ENCODE measurements at places on chromosomes 2 and 18.

GRCh38 chr2:166155589-166155988, 27.8 kb upstream of the SCN1A start:
- no peak for DNase-seq

DNA sequence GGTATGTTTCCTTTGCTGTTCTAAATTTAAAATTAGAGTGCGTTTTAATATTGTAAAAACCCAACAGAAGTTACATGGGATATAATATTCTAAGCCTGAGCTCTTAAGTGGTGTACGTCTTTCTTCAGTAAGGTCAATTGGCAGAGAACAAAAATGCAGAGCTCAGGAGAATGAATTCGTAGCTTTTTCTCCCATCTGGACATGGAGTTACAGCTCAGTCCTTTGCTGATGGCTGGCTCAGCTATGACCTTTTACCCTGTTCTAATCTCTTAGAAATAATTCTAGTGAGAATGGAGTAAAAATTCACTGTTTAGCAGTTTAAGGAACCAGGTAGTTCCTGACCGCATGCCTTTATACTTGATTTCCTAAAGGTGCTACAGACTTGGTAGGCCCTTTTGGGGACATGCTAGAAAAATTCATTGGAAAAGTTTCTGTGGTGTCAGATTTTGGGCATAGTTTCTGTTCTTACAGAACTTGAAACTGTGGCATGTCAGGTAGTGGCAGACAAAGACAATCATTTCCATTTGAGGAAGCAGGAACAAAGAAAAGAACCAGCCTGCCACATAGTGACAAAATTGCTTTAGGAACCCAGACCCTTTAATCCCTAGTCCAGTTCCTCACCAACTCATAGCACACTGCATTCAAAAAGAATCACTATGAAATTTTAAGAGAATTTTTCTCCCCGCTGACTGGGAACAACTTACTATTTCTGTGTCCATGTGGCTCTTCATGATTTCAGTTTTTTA, 566.8 kb upstream of the ZNF804A start:
- DNase-seq: no peak

DNA sequence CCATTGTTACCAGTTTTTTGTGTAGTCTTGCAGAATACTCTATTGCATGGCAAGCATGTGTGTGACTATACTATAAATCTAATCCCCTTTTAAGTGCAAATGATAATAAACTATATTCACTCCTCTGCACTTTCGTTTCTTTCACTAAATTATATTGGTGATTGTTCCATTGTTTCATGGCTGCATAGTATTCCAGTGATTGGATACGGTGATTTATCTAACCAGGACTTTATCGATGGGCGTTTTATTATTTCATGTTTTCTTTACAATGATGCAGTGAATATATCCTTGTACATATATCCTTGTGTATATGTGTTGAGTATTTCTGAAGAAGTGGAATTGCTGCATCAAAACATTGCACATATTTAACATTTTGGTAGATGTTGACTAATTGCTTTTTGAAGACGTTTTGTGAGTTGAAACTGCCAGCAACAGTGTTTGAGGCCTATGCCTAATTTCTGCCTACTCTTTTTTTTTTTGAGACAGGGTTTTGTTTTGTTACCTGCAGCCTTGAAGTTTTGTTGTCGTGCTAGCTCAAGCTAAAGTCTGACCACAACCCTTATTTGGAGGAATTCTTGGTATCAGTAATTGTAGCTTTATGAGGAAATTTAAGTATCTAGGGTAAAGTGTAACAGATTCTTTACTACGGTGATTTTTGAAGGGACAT, 2.7 kb downstream of the MIB1 start:
- no peak for DNase-seq

DNA sequence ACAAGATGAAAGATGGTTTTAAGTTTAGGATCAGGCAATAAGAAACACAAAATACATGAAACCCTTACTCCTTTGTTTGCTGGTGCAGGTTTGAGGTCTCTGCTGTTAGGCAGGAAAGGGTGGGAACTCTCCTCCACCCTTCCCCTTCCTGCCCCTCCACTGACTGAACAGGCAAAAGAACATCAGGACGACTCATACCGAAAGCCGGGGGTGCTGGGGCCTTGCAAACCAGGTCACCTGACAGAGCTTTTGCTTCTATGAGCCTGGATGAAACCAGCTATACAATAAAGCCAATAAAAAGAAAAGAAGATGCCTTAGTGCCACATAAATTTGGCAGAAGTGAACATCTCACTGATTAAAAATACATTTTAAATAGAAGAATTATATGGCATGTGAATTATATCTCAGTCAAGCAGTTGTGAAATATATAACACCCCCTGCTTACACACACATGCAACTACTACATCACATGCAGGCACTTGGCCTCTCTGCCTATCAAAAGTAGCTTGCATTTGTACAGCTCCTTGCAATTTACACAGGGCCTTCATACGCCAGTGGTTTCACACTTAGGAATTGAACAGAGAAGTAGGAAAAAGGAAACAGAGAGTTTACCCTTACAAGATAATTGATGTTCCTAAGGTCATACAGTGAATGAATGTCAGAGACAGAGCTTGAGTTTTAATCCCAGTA, 215.1 kb upstream of the TRIB2 start:
- DNase-seq: no peak

DNA sequence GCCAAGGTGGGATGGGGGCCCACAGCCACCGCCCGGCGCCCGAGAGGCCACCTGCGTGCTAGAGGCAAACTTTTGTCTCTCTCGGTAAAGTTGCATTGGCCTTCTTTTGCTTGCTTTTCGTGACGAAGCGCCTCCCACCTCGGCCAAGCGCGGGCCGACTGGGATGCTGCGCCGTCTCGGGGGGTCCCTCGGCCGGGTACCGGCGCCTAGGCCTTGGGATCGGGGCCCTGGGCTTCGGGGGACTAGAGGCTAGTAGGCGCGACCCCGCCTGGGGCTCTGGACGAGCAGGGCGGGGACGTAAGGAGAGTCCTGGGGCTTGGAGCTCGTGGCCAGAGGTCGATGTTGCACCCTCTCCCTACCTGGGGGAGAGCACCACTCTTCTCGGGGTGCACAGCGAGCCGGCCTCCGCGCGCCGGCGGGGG, 545 bp downstream of the GLI2 start:
- no peak for DNase-seq

DNA sequence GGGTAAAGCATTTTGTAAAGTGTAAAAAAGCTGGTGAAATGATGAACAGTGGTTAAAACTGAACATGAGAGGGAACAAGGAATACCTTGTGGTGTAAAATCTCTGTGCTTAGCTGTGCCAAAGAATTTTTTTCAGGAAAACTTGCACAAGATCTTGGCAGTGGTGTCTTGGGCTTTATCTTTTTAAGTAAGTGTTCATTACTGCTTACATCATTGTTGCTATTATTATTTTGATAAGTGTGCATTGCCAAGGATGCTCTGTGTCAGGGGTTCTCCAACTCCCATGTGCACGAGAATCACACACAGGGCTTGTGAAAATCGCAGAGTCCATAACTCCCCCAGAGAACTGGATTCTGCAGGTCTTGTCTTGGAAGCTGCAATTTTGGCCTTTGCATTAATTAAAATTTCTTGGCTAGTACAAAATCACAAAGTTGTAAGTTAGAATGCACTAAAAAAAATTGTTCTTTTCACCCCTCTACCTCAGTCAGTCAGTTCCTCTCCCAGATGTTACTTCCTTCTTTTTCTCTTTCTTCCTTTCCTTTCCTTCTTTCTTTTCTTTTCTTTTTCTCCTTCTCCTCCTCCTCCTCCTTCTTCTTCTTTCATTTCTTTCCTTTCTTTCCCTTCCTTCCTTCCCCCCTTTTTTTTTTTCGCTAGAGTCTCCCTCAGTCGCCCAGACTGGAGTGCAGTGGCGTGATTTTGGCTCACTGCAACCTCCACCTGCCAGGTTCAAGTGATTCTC, 37.8 kb downstream of the GATA6 start:
- no peak for DNase-seq

- no peak for DNase-seq
Measured at GRCh38 chr2:74100254-74101216, 47.2 kb downstream of the BOLA3 start.

DNA sequence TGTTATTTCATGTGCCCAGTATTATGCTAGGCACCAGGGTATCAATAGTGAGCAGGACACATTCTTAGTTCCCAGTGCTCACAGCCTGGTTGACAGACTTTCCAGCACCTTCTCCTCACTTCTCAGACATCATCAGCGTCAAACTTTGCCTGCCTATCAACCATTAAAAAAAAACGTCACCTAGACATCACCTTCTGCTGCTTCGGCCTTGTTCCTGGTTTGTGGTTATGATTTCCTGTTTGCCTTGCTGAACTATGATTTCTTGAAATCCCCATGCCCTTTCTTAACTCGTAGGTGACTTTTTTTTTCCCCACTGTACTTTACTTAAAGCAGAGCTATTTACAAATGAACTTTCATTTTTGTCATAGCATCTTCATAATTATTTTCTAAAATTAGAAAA, 60.4 kb upstream of the NABP1 start:
- DNase-seq: no peak

DNA sequence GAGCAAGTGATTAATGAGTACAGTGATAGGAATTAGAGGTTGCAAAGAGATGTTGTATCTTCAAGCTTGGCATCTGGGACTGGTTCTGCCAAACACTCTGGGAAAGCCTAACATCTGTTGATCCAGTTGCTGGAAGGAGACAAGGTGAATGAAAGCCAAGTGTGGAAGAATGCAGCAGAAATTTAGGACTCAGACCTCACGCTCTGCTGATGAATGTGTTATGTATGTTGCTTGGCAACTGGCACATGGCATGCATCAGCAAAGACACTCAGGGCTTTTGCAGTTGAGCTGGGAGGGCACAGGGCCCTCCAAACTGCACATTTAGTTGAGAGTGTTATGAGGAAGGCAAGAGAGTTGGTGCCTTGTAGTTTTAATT, 105.5 kb downstream of the COLEC12 start:
- no peak for DNase-seq

DNA sequence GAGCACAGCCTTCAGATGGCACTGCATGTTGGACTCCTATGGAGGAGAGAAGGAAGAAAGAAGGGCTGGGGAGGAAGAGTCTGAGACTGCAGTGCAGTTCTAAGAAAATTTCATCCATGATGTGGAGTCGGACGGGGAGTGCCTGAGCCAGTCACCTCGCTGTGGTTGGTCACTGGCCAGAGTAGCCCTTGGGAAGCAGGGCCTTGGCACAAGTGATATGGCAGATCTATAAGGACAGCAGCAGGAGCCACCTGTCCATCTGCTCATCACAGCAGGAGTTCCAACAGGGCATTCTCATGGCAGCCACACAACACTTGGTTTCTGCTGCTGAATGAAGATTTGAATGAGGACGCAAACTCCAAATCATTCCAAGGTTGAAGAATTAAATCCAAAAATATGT, 314.8 kb downstream of the CYP26B1 start:
- no peak for DNase-seq

DNA sequence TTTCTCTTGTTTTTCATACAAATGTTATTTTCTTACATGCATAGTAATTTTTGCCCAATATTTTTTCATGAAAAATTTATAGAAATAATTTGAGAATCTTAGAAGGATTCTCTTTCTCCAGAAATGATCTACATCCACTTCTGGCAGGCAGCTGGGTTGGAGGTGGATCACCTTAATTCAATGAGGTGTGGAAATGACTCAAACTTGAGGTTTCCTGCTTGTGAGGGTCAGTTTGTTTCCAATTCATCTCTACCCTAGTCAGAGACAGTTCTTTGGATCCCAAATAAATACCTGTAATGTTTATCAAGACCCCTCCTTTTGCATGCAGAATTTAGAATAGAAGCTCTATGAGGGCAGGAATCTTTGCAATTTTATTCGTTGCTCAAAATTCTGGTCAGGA, 35.0 kb upstream of the DYNAP start:
- no peak for DNase-seq

- no peak for DNase-seq
Measured at GRCh38 chr2:200962811-200963123, 693 bp downstream of the ORC2 start.

DNA sequence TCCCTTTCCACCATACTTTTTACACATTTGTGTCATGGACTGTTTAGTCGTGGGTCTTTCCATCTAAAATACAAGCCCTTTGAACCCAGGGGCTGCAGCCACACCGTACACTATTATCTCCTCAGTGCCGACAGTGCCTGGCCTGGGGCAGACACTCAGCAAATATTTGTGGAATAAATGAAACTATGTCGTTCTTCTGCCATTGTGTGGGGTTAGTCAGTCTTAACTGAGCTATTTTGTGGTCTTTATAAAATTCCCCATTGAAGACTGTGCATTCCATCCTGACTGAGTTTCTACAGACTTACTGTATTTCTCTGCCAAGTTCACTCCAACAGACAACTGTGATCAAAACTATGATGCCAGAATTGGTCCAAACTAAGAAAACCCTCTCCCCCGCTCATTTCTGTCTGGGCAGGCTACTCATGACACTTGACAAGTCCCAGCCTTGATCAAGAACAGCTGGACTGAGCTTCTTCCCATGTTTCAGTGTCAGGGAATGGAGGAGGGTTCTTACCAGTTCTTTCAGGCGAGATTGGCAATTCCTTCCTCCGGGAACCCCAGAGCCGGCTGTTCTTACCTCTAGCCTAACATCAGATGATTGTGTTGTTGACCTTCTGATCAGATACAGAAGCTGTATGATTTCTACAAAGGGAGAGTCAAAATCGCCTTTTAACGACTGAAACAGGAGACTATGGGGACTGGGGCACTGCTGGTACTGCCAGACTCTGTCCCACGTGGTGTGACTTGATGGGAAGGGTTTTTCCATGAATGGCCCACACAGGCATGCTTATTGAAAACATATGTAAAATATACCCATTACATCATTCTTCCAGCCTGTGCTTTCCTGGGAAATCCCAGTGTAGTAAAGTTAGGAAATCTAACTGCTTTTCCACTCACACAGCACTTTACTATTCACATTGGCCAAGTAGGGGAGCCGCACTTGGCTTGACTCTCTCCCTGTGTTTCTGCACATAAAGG, 77.4 kb upstream of the NPAS2 start:
- no peak for DNase-seq

DNA sequence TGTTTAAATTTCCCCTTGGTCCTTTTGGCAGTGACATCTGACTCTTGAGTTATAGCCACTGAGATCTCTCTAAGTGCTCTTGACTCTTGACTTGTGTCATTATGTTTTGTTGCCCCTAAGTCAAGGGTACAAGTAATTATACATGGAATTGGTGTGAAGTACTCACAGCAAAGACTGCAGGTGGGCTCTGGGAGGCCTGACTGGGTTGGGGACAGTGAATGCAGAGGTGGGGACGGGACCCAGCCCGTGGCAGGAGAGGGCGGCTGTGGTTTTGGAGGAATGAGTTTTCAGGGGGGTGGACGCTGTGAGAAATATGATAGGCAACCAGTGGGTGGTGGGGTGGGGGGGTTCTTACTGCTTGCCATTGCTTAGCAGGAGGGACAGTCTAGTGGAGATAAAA, 97.8 kb downstream of the NCK2 start:
- DNase-seq: no peak

DNA sequence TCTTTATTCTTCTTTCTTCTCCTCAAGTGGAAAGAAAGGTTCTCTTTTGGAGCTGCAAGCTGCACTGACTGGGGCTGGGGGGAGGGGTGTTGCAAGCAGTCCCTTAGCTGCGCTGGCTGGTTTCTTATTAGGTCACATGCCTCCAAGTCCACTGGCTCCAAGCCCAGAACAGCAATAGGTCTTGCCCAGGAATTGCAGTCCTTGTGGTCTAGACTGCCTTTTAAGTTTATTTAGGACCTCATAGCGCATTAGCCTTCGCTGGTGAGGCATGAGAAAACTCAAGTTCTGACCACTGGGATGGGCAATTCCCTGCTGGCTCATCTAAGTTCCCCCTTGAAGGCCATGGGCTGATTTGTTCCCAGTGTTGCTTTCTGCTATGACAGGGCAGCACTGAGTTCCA, 138.6 kb upstream of the SCN7A start:
- no peak for DNase-seq
